ENCODE measurements at places on chromosomes 13 and 19.
A peak's percentile ranks its signal among the peaks of the same experiment; 100 is the strongest.

DNA sequence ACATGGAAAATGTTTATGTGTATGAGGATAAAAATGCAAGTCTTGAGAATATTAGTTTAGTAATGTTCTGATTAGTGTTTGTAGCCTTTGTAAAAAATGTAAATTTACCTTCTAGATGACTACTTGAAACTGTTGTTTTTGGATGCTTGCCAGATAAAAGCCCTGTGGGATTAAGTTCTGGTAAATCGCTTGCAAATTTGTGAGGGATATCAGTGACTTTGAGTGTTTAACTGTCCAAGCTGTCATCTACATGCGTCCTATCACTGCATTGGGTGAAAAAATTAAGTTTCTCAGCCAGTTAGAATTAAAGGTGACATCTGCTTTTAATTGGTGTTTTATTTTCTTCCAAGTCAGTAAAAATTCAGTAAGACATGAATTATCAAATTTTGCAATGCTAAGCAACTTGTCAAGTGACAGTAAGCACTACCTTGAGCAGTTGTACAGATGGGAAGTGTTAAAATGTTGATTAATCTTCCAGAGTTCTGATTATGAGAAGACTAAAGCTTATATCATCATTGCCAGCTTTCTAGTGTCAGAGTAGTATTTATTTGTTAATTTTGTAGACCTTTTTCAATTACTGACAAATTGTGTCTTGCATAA lies 88.0 kb downstream of the PCCA start:
- DNase-seq, result peak; percentile 87

GRCh38 chr13:69921156-69921555 lies 186.5 kb upstream of the ATXN8OS start:
- peak; percentile 61 for DNase-seq

DNA sequence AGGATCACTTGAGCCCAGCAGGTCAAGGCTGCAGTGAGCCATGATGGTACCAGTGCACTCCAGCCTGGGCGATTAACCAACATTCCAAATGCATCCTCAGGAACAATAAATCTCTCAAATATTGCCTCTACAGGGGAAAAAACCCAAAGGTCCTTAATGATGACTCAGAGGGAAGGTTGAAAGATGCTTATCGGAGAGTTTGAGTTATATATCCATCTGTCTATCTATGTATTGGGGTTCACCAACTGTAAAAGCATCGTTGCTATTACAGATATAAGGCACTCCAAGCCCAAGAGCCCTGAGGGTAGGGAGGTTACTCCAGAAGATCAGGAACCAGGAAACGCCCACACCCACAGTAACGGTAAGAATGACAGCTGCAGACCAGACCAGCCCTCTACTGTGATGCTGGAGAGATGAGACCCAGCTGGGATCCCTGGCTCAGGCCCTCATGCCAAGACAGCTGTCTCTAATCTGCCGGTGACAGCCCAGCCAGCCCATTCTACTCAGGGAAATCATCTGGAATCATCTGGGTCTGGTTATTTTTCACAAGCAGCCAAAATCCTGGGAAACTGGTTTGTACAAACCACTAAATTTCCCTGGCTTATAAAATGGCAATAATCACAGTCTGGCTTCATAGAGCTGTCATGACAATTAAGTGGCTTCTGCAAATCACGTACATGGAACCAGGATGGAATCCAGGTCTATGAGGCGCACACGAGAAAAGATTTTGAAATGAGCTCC lies 23.8 kb downstream of the TEX101 start:
- no peak for DNase-seq

DNA sequence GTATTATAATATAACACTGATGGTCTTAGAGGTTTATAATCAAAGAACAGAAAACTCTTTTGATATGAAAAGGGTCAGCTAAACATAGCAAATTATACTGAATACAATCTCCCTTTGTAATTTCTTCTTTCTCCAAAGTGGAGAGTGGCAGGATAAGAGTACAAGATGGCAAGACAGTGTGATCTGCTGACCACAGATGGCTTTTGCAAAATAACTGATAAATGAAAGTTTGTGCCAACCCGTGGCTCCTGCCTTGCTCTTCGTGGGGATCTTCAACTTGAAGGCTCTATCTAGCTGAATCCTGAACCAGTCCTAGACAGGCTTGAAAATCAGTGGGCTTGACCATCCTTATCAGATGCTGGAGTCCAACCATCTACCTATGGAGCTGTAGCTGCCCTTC lies 185.7 kb downstream of the VWA8 start:
- DNase-seq, result no peak

DNA sequence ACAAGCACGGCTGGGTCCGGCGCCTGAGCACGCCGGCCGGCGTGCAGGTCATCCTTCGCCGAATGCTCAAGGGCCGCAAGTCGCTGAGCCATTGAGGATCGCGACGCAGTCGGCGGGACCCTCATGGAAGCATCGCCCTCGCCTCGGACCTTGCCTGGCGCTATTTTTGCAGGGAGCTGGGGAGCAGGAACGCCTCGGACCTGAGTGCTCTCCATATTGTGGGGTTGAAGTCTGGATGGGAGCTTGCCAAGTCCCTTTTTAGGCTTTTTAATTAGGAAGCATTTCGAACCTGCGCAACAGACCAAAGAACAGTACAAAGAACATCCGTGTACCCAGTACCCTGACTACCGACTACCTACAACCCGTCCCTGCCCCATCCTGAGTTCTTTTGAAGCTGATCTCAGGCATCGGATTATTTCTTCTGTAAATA lies 628 bp downstream of the MRPL34 start:
- peak; percentile 66 for DNase-seq

GRCh38 chr19:17035842-17036424 lies 9.3 kb upstream of the CPAMD8 start:
- DNase-seq, result no peak
